ENCODE measurements at places on chromosomes 12 and 14.

- peak; percentile 66 for DNase-seq
Observed at GRCh38 chr12:46546634-46547273, 174.2 kb upstream of the SLC38A2 start.

DNA sequence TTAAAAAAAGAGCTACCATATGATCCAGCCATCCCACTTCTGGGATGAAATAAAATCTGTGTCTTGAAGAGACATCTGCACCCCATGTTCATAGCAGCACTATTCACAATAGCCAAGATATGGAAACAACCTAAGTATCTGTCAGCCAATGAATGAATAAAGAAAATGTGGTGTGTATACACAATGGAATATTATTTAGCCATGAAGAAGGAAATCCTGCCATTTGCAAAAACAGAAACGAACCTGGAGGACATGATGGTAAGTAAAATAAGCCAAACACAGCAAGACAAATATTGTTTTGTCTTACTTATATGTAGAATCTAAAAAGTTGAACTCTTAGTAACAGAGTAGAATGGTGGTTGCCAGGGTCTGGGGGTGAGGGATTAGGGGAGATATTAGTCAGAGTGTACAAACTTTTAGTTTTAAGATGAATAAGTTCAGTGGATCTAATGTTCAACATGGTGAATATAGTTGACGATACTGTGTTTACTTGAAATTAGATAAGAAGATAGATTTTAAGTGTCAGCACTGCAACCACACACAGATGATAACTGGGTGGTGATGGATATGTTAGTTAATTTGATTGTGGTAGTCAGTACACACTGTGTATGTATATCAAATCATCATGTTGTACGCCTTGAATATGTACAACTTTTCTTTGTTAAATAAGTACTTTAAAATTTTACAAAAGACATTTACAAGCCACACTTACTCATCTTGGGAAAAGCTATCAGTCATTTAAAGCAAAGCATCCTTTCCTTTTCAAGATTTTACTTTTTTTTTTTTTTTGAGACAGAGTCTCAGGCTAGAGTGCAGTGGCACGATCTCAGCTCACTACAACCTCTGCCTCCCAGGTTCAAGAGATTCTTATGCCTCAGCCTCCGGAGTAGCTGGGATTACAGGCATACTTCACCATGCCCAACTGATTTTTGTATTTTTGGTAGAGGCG, 89.9 kb downstream of the BICD1 start:
- no peak for DNase-seq

DNA sequence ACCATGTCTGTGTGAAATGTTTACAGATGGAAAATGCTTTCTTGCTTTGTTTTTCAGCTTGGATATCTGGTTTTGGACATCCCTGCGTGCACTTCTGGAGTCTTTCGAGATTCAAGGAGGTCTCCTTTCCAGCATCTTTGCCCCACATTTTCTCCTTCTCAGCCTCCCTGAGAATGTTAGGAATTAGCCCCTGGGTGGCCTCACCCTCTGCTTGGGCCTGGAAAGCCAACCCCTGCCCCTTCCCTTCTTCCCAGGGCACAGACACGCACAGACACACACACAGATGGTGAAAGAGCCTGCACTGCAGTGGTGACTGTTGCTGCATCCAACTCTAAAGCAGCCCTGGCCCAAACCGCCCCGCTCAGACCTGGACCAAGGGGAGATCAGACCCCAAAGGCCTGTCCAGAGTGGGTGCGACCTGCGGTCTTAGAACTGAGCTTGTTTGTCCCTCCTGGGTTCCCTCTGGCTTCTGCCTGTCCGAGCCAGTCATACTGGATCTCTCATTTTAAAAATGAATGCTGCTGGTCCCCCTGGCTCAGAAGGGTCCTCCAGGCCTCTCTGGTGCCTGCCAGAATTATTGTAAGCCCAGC, 8.7 kb upstream of the NCOR2 start:
- DNase-seq = no peak

- no peak for DNase-seq
Observed at GRCh38 chr12:93585247-93585646, 12.8 kb downstream of the SOCS2 start.

DNA sequence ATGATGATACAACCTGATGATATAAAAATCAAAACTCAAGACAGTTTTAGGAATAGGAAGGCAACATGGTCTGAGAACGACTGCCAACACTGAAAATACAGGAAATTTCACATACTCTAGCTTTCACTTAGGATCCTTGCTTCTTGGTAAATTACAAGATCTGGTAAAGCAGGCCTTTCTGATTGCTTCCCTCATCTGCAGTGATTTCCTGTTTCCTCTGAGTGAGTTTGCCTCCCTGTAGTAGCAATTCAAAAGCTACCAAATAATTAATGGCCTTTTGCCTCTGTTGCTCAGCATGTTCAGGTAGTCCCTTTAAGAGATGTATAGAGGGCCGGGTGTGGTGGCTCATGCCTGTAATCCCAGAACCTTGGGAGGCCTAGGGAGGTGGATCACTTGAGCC, 2.0 kb upstream of the IRAK3 start:
- no peak for DNase-seq

GRCh38 chr14:49050822-49051221, 535.4 kb downstream of the RPS29 start:
- no peak for DNase-seq

GRCh38 chr12:53998900-53999236, 1.1 kb upstream of the HOXC9 start:
- DNase-seq = no peak

GRCh38 chr12:13970803-13971202, 10.6 kb downstream of the GRIN2B start:
- no peak for DNase-seq

DNA sequence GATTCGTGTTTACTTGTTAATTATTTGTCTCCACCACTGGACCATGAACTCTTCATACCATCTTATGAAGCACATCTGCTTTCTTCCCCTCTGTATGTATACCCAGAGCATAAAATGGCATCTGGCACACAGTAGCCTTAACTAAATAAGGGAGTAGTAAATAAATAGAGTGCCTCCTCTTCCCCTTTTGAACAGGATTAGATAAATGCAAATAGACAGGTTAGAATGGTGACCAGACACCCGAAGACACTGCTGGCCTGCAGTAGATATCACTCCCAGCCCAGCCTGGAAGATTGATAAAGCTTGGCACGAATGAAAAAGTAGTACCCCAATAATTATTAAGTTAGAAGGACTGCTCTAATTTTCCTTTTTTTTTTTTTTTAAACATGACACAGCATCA, 6.9 kb downstream of the GALNT4 start:
- DNase-seq = no peak

DNA sequence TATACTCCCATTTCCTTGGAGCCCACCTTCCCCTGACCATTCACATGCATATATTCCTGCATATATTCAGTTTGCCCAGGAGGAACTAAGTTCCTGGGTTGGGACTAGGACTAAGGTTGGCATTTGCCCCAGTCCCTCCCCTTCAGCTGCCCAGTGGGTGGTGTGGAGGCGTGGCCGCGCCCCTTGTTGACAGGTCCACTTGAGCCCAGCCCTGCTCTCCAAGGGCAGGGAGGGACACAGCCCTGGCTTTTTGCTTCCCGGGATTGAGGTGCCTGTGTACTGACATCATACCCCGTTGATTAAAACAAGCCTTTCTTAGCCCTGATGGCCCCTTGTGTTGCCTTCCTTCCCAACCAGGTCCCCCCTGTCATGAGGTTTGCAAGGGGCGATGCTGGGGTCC, 7.3 kb downstream of the ERBB3 start:
- no peak for DNase-seq

GRCh38 chr14:34931206-34931605, 51.6 kb upstream of the SRP54 start:
- DNase-seq = no peak

DNA sequence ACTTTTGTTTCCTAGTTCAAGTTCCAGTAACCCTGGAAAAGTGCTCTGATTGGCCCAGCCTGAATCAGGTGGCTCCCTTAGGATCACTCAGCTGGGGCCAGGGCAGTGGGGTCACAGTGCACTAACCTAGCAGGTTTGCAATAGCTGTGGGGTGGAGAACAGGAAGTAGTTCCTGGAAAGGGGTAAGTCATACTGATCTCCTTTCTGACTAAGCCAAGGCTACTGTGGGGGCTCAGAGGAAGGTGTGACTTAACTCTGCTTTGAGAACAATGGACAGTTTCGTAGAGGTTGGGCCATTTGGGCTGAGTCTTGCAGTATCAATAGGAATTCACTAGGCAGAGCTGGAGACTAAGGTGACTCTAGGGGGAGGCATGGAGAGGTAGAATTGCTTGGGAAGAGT, 89.4 kb downstream of the KIF26A start:
- DNase-seq = no peak

All from GM20000 (cell line).